ENCODE measurements at places on chromosomes 5 and 9.

DNA sequence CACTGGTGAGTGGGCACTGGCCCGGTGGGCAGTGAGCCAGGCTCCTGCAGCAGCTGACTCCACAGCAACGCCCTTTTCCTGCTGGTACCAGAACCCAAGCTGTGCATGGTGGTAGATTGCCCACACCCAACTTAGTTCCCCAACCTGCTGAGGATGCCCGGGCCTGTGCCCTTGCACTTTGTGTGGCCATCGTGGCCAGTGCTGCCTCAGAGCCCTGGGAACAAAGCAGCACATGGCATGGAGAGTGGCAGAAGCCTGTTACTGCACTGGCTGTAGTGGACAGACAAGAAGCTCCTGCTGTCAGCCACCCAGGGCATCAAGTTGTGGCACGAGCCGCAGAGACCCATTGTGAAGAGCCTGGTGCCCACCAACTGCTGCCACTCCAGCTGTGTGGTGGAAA lies 612.9 kb downstream of the DNAH5 start:
- DNase-seq: peak; percentile 12

- DNase-seq: peak; percentile 68
Observed at GRCh38 chr9:71909887-71910649, 925 bp downstream of the ABHD17B start.

GRCh38 chr9:14314929-14315874 lies 1.3 kb upstream of the NFIB start:
- DNase-seq: peak; percentile 84

DNA sequence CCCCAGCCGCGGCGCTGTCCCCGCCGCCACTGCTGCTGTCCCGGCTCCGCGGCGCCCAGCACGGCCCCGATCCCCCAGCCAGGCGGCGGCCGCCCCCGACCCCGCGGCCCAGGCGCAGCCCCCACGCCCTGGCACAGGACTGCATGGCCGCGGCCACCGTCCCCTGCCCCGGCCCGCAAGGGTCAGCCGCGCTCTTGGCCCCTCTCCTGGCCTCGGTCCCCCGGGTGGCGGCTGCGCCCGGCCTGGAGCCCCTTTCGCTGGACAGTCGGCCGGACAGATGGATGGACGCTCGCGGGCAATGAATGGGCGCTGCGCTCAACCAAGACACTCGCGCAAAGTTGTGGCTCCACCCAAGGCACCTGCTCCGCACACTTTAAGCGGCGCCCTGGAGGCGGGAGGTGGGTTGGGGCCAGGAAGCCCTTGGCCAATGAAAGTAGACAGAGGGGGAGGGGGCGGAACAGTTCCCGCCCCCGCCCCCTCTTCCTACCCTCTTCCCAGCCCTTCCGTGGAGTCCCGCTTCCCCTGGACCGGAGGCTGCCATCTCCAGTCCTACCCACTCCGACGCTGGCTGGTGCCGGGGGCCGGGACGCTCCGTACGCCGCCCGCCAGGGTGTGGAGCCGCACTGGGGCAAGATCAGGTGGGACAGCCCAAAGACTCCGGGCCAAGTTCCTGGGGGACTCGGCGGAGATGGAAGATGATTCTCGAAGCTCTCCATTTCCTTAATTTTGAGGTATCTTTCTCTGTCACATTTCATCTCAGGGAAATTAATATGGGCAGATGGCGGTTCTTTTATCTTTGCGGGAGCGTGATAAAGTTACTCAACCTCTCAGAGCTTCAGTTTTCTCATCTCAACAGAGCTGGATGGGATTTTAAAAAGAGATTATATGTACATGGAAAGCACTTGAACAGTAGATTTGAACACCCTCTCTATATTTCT lies at the start of gene GLDC:
Gene GLDC, minus strand, starts transcription at position 375 of the 938 bp plus-strand sequence. Its CDS starts 230 bp downstream, at position 145.
- peak; percentile 92 for DNase-seq

DNA sequence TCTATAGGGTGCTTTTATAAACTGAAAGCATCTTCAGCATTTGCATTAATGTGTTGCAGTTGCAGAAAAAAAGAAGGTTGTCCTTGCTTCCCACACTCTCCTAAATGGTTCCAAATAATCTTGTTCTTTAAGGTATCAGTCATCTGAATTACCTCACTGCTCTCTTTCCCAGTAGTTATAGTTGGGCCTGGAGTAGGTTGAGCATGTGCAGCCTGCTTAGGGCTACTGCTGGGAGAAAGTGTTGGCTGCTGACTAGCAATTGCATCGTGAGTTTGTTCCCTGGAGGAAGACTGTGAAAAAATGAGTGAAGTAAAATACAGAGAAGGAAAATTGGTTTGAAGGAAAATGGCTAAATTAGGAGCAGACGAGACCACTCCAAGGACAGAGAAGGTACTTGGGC lies 74.5 kb downstream of the PRR16 start:
- no peak for DNase-seq

DNA sequence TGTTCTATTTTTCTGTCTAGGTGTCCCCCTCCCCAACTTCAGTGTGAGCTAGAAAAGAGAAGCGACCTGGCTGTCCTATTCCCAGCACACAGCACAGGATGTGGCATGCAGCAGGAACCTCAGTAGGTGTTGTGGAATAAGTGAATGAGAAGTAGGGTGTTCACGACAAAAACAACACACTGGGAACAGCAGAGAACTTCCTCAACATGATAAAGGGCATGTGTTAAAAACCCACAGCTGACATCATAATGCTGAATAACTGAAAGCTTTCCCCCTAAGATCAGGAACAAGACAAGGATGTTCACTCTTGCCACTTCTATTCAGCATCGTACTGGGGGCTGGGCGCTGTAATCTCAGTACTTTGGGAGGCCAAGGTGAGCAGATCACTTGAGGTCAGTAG lies 155.6 kb upstream of the ZNF618 start:
- DNase-seq: no peak

GRCh38 chr9:99239341-99240060 lies 17.4 kb downstream of the SEC61B start:
- DNase-seq: no peak

GRCh38 chr5:151078490-151079262 lies 2.2 kb downstream of the TNIP1 start:
- DNase-seq: no peak

GRCh38 chr9:133759946-133760345 lies 21.8 kb upstream of the SARDH start:
- DNase-seq: no peak
